BE2C (cell line): ENCODE measurements at places on chromosomes 11 and 22.
A peak's percentile ranks its signal among the peaks of the same experiment; 100 is the strongest.

DNA sequence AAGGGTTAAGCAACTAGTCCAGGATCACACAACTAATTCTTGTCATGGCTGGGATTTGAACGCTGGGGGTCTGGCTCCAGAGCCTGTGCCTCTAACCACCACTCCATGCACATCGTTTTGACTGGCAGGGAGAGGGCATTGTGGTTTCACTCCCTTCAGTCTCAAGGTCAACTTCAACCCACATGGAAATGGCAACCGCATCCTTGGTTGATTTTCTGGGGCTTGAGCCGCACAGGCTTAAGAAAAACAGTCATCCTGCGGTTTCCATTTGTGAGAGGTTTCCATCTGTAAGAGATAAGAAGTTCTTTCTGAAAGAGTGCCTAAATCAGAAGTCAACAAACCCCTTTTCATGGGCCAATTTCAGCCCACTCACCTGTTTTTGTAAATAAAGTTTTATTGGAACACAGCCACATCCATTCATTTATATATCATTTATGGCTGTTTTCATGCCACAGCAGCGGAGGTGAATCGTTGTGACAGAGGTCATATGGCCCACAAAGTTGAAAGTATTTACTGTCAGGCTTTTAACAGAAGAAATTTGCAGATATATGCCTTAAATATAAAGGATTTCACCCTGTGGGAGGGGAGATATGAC is 65.7 kb downstream of the SGSM1 start:
- DNase-seq = no peak

- DNase-seq = no peak
Measured at GRCh38 chr11:105589346-105589745, 20.5 kb upstream of the GRIA4 start.

GRCh38 chr11:47915374-47915773 is 65.0 kb upstream of the PTPRJ start:
- DNase-seq = no peak

DNA sequence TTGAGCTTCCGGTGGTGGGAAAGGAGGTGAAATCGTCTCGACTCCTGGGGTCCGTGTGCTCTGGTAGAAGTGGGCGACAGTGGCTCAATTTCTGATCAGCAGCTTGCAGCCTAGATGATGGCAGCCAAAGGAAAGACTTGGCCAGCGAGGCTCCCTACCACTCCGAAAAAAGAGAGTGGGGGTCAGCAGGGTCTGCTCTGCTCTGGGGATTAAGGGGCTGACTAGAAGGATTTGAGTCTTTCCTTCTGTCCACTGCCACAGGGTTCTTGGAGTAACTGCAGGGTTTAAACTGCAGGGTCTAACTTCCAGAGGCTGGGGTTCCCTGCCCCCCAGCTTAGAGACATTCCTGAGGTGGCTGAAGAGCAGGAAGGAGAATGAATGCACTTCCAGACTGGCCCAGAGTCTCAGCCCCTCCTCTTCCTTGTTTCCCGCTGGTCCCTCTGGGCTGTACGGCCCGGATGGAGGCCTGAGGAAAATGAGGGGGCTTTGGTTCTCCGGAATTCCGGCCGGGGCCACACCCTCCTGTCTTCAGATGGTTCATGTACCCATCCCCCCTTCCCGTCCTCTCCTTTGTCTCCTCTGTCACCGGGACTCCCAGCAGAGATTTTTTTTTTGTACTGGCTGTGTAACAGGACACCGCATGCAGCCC is 907 bp downstream of the SERPINH1 start:
- no peak for DNase-seq

- no peak for DNase-seq
Measured at GRCh38 chr11:1342946-1343345, 33.5 kb upstream of the TOLLIP start.

DNA sequence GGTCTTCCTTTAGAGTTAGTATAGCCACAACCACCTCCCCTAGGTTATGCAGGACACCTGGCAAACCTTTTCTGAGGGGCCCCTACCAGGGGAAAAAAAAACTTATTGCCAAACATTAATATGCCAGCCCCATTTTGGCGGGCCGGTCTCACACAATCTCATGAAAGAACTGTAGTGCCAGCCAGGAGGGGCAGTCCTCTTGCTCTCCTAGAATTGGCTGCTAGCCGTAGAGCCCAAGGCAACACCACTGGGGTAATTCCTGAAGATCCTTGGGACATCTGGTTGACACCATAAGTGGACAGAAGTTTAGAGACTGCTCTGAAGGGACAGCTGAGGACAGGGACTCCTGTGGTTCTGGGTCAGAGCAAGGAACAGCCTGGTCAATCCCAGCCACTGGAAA is 24.2 kb downstream of the NAV2 start:
- DNase-seq = no peak

GRCh38 chr22:41713004-41713403 is 13.7 kb downstream of the MEI1 start:
- DNase-seq = peak; percentile 17

- DNase-seq = no peak
Measured at GRCh38 chr22:46453006-46453828, 84.2 kb downstream of the CELSR1 start.

DNA sequence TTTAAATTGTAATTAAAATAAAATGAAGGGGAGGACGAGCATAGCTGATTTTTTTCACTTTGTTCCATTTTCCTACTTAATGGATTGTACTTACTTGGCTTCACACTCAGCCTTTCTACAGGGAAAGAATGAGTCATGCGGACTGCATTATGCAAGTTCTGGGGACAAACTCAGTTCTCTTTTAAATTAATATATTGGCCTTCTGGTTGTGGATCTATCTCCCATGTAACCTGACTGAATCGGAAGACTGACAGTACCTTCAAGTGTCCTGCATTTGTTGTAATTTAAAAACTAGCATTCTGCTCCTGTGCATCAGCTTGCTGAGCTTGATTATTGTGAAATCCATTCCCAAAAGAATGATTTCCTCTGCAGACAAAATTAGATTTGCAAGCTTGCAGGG is 12.2 kb downstream of the OR8D1 start:
- DNase-seq = no peak

DNA sequence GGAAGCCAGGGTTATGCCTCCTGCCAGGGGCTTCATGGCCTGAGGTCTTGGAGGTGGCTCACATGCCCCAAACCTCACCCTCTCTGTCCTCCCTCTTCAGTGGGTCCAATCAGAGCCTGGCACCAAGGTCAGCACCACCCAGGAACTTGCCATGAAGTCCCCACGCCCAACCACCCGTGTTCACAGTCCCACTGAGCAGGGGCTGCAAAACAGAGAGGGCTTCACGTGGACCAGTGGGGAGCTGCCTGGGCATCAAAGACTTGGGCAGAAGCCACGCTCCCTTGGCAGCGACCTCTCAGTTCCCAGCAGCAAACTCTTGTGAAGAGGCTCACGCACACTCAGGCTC is 425.8 kb upstream of the B3GAT1 start:
- DNase-seq = no peak

GRCh38 chr11:60834742-60835533 is 7.0 kb upstream of the CCDC86 start:
- no peak for DNase-seq

DNA sequence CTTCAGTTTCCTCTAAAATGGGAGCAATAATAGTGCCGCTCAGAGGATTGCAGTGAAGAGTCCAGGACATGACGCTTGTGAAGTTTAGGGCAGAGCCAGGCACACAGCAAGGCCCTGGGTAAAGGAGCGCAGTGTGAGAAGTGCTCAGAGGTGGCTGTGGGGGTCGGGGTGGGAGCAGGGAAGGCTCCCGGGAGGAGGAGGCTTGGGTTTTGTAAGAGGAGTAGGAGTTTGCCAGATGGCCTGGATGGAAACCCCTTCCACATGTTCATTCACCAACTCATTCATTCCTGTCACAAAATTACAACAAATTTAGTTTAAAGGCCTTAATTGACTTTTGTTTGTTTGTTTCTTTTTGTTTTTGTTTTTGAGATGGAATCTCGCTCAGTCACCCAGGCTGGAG is 17.0 kb downstream of the CRYBB2 start:
- no peak for DNase-seq

DNA sequence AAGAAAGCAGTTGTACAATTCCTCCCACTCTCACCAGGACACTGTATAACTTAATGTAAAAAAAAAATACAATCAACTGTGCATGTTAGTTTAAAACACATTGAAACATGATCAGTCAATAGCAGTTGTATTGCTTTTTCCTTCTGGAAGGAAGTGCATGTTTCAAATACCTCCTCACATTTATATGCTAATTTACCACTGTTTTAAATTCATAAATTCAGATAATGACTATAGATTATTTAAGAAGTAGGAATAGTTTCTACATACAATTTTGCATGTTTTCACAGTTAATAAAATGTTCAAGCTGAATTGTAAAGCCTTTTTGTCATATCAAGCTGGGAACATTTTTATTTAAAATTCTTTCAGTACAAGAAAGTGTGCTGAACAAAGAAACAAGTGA is 3.3 kb downstream of the GRIA4 start:
- DNase-seq = no peak

DNA sequence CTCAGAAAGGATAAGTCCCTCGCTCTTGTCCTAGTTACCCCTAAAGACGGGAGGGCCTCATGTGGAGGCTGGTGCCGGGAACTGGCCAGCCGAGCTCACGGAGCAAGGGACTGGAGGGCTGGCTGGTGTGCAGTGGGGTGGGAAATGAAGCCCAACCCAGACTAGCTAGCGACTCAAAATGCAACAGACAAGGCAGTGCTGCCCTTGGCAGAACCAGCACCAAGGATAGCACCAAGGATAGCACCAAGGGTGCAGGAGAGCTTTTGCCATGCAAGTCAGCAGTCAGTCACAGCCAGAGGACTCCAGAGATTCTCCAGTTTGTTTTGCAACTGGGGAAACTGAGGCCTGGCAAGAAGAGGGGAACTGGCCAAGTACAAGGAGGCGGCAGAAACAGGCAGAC is 6.5 kb upstream of the BATF2 start:
- DNase-seq = no peak

- DNase-seq = no peak
Measured at GRCh38 chr22:50190941-50191741, 5.4 kb downstream of the TRABD start.

- DNase-seq = peak; percentile 85
Measured at GRCh38 chr22:25747245-25747944, 5.4 kb downstream of the MYO18B start.

DNA sequence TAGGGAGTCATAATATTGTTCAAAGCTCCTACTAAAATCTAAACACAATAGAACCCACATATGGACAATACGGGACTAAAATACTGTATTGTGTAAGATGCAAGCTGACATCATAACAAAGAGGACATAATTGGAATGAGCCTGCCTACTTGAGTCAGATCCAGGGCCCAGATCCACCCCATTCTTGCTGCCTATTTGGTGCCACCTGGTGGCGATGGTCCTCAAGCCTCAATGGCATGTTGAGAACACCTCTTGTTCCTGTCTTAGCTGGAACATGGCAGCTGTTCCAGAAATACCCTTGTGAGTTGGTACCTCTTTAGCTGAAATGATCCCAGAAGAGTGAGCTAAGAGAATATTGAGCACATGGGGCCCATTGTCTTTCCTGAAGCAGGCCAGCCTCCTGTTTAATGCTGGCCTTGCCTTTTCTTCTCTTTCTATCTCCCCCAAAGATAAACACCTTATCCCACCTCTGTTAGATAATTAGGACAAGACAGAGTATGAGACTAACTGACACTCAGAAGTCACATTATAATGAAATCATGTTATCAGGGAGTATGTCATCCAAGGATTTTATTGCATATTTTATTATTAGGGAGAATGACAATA is 680.9 kb upstream of the ANO5 start:
- DNase-seq = peak; percentile 80

DNA sequence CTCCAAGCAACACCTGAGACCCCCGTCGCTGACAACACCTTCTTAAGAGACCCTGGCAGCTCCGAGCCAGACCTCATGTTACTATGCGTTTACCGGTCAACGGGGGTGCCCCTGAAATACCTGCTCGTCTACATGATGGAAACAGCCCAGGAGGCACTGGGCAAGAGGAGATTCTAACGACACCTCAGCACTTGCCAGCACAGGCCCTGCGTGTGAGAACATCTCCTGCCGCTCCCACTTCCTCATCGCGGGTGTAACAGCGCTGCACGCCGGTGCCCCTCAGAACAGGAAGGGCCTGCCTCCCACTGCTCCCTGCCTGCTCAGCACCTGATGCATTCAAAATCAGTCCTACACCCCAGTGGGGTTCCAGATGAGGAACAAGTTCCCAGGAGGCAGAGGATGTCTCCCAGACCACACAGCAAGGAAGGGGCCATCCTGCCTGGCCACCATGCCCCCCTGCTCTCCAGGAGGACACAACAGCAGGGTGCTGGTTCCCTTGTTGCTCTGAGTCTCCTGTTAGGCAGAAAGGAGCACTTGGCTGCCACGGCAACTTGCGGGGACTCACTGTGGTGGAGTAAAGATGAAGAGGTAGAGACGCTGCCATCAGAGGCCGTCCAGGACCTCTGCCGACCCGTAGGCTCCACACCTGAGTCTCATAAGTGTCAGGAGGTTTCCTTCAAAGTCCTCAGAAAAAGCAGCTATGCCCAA is 2.1 kb downstream of the TOLLIP start:
- DNase-seq = no peak

- DNase-seq = no peak
Measured at GRCh38 chr11:61067782-61068446, 34.4 kb upstream of the CD5 start.

- DNase-seq = no peak
Measured at GRCh38 chr11:28702450-28702790, 594.2 kb downstream of the METTL15 start.

GRCh38 chr22:24164940-24165339 is 16.3 kb upstream of the SUSD2 start:
- peak; percentile 41 for DNase-seq

- no peak for DNase-seq
Measured at GRCh38 chr11:125378571-125378970, 117.5 kb downstream of the FEZ1 start.

- peak; percentile 10 for DNase-seq
Measured at GRCh38 chr22:30079952-30080533, at the start of gene HORMAD2. HORMAD2 (plus strand) TSS chr22:30080464; CDS start chr22:30093953, 13,489 bp downstream.

DNA sequence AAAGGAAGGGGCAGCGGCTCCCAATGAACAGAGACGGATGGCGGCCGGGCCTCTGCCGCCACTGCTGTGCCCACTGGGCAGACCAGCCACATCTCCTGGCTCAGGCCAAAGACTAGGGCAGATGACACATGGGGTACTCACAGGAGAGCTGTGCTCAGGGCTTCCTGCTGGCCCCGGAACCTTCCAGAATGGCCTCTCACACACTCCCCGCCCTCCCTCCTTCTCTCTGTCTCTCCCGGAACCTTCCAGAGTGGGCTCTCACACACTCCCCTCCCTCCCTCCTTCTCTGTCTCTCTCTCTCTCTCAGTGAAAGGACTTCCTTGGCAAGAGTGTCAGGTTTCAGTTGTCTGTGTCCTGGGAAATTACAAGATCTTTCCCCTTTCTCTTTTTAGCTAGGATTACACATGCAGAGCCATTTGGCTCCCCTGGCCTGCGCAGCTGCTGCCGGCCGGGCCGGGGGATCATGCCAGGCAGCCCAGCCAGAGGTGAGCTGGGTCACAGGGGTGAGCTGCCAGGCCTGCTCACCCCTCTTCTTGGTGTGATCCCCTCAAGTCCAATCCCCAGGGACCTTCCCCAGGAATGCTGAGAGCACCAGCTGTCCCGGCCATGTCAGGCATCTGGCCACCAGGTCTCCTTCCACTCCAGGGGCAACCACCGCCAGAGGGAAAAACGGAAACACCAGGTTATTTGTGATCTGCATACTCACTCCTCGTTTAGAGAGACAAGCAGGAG is 45.3 kb upstream of the ADA2 start:
- DNase-seq = peak; percentile 41

GRCh38 chr22:36982136-36982535 is 37.1 kb downstream of the TST start:
- peak; percentile 49 for DNase-seq

GRCh38 chr11:59839615-59840014 is 5.7 kb downstream of the CBLIF start:
- no peak for DNase-seq
